ENCODE measurements at places on chromosomes 1 and 21. TPM values are rescaled to one million over a fixed set of nuclear protein-coding genes. Genes with fewer than 3 reads are reported as not detected.

- DNase-seq: no peak
Observed at GRCh38 chr1:203225071-203225470, 4.4 kb downstream of the CHIT1 start.

- no peak for DNase-seq
Observed at GRCh38 chr1:90718411-90719329, 1.6 kb upstream of the BARHL2 start.

- DNase-seq: no peak
Observed at GRCh38 chr1:83849191-83850061, 149.5 kb downstream of the TTLL7 start.

DNA sequence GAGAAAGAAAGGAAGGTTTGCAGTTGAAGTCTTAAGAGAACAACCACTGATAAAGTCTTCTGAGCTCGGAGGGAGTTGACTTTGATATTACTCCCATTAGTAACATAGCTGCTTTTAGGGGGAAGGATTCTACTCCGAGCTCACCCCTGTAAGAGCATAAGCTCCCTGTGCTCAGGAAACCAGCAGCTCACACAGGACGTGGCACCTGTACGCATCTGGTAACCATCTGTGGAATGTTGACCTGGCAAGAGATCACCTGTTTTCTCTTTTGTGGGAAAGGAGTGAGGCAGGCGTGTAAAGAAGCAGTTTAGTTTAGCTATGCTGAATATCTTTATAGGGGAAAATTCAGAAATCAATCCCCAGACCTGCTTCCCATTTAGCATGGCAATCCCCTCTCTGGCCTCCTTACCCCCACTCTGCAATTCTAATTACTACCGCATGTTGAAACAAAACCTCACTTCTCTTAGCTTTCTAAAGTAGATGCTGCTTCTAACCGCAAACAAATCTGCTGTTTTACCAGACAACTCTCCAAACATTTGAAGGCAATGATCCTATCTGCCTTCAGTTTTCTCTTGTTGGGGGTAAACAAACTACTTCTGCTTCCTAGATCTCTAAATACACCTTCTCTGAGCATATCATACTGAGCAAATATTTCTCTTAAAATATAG is 121.8 kb upstream of the KCNK1 start:
- no peak for DNase-seq

- no peak for DNase-seq
Observed at GRCh38 chr1:194341587-194341986, 1155.2 kb upstream of the B3GALT2 start.

BATF3 gene
- total RNA-seq: 0.20 TPM

MTX1 gene
- 28.5 TPM for total RNA-seq

LCE1B gene
- total RNA-seq: not detected

LEFTY1 gene
- total RNA-seq: 0.68 TPM
